Stimulated activated CD4-positive, alpha-beta T cell treated with anti-CD3 and anti-CD28 coated beads, Interleukin-1b, Interleukin-23, amount 100 ng/mL, for 24 hours (primary cell): ENCODE measurements at places on chromosomes 3 and 15.

DNA sequence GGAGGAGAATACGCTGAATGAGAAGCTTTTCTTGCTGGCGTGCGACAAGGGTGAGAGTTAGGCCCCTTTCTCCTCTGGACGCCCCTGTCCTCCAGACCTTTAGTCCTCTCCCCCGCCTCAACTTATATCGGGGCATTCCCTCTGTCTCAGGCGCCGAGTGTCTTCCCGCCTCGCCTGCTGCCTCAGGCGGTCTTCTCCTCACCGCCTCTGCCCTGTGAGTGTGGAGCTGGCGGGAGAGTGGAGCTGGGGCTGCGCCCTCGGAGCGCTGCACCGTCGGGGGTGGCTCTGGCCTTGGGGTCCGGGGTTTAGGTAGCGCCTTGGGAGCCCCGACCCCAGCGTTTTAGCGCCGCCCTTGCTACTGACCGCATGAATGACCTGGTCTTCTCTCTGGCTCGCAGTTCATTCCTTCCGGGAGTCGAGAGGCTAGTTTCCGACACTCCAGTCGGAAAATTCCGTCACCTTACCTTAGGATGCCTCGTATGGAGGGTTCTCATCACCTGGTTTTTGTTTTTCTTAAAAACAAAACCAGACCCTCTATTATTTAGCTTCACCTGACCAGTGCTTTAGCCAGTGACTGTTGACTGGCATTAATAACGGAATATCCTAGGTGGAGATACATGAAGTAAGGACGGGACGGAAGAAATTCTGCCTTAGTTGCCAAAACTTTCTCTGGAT lies 985 bp downstream of the TRPC1 start:
- no peak for DNase-seq

DNA sequence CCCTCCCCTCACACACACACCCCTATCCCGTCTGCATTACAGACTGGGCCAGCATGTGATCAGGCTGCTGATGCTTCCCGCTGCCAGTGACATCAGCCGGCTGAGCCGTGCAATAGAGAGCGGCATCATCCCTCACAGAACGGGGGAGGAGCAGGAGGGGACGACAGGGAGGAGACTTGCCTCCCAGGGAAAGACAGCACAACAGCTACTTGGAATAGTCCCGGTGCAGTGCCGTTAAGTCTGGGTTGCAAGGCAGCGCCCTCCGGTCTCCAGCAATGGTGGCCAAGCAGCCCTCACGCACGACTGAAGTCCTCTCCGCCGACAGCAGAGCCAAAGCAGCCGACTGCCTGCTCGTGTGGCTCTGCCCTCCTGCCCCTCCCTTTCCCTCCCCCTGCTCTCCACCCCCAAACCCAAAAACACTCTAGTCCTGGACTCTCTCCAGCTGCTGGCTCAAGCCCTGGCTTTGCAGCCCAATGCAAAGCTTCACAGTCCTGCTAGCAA lies 31.5 kb upstream of the RPS17 start:
- no peak for DNase-seq

DNA sequence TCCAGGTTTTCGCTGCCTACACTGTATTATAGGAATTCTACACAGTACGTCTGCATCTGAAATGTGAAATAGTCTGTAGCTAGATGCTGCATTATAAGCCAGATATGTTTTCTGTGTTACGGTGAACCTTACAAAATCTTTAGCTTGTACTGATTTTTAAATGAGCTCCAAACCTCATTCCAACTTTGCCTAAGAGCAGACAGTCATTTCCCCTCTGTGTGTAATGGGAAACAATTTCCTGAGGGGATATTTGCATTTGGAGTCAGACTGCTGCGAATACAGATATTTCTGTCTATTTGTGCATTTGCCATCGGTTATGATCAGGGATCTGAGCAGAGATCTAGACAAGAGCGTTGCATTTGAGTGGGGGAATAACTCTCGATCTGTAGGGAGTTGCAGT lies 37.5 kb downstream of the ARNT2 start:
- no peak for DNase-seq

GRCh38 chr3:104879919-104880318 lies 486.8 kb upstream of the ALCAM start:
- DNase-seq: no peak

GRCh38 chr3:169610888-169611291 lies 52.6 kb downstream of the MECOM start:
- DNase-seq: no peak

- DNase-seq: no peak
Observed at GRCh38 chr3:171255236-171255806, 204.9 kb downstream of the TNIK start.

DNA sequence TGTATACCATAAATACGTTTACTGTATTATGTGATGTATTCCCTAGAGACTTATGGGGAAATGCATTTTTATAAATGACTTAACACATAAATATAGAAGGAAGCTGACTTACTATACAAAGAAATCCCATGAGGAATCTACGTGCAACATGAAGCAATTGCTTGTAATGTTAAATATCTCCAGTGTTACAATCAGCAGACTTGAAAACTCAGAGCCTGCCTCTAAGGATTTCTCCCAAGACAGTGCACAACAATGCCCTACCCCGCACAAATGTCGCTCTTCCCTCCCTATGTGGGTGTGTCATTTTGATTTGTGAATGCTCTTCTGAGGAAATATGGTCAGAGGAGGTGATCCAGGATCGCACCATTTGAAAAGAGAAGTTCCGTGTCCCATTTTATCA lies 629.0 kb downstream of the NR2F2 start:
- DNase-seq: no peak

DNA sequence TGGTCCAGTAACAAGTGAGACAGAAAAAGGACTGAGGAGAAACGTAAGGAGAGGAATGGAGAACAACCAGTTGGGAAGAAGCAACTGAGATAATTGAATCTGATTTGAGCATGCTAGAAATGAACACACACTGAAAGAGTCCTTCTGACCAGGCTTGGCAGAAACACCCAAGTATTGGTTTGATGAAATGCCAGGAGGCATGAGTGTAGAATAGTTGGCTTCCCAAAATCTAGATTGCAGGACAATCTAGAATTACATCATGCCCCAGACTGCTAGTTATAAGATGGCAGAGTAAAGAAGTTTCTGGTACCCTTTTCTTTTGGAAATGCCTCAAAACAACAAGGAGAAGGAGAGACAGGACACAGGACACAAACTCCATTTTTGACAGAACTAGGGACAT lies 189.7 kb upstream of the STT3B start:
- DNase-seq: no peak

- no peak for DNase-seq
Observed at GRCh38 chr15:77528968-77529319, 103.8 kb downstream of the LINGO1 start.

GRCh38 chr3:41872157-41872556 lies 89.7 kb downstream of the ULK4 start:
- no peak for DNase-seq

- DNase-seq: no peak
Observed at GRCh38 chr3:11328196-11328945, 56.2 kb downstream of the ATG7 start.

GRCh38 chr15:85407421-85408269 lies 27.2 kb downstream of the AKAP13 start:
- DNase-seq: peak; percentile 10

- DNase-seq: no peak
Observed at GRCh38 chr3:30273304-30274072, 332.9 kb upstream of the TGFBR2 start.

DNA sequence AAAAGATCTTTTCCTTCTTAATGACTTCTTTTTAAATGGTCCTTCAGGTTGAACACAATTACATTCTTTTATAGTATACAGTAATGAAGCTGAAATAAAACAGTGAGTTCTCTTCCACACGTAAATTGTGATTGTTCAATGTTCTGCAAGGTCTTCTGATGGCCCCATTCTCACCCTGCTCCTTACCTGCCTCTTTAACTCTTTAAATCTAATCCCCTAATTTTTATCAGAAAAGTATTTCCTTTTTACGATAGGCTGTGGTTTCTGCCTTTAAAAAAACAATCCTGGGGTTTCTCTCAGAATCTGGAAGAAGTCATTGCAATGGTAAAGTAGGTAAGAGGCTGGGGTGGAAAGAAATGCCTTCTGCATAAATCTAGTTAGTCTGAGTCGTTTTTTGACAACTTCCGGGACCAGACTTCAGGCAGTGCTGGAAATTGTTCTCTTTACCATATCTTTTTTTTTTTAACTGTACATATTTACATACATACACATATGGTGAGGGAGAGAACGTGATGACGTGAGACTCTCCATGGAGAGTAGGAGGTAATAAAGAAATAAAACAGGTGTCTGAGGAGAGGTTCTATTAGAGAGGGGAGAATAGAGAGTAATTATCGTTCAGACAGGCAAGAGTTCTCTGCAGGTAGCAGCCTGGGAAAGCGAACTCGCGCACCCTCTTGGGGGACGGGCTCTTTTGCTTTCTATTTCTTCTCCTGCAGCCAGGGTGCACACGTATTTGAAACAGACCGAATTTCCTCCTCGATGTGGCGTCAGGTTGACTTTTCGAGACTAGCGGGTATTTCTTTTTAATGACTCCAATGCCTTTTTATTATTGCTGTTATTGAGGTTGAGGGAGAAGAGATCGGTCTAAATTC lies at the start of gene SIDT1:
Gene SIDT1 (plus strand): TSS at position 730 of the 872 bp plus-strand sequence. CDS start 467 bp downstream, outside the sequence.
- DNase-seq: peak; percentile 44

GRCh38 chr3:110808630-110809029 lies 263.0 kb upstream of the NECTIN3 start:
- no peak for DNase-seq

DNA sequence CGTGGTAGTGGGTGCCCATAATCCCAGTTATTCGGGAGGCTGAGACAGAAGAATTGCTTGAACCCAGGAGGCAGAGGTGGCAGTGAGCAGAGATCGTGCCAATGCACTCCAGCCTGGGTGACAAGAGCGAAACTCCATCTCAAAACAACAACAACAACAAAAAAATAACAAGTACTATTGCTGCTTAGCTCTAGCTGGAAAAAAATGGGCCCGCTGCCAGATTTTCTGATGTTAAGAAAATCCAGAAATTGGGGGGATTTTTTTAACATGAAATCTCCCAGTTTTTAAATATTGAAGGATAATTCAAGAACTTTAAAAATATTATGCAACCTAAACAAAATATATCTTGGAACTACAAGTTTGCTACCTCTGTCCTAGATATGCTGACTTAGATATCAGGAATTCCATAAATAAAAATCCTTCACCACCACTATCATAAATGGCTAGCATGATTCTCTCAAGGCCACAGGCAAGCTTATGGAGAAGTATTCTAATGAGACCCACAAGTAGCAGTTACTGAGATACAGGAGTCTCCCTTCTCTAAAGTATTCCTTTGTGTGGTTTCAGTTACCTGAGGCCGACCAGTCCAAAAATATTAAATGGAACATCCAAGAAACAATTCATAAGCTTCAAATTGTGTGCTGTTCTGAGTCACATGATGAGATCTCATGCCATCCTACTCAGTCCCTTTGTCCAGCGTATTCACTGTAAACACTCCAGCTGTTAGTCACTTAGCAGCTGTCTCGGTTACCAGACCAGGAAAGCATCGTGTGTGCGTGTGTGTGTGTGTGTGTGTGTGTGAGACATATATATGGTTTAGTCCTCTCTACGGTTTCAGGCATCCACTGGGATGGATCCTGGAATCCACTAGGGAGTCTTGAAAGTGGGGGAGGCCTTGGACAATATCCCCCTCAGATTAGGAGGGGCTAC lies 277.2 kb downstream of the TBL1XR1 start:
- no peak for DNase-seq

GRCh38 chr3:22981861-22982260 lies 221.3 kb upstream of the UBE2E2 start:
- DNase-seq: no peak

DNA sequence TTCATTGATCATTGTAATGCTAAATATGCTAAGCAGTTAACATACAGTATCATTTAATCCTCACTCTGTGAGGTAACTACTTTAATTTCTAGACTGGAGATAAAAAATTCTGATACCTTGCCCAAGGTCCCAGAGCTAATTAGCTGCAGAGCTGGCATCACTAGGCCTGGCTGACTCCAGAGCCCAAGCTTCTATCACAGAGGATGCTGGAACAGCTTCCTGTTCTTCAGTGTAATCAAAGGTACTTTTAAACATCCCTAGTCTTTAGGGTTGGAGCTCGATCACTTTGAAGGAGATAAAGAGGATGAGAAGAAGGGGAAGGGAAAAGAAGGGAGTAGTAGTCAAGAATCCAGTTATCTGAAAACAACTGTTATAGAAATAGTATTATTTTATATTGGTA lies 37.1 kb upstream of the BOC start:
- DNase-seq: no peak

- DNase-seq: no peak
Observed at GRCh38 chr15:99432271-99433025, 133.3 kb upstream of the MEF2A start.

DNA sequence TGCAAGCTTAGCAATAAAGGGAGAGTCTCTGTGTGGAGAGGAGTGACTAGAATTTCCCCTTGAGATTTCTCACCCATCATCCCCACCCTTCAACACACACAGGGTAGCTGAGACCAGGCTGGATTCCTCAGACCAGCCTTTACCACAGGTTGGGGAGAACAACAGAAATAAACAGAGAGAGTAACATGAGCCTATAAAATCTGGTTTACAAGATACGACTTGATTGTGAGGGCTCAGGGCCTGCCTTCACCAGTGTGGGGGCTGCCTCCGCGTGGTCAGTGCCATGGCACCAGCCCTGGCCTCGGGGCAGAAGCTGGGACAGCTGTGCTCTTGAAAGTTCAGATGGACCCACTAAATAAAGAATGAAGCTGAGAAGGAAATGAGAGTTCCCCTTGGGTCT lies 14.6 kb upstream of the MAGEF1 start:
- DNase-seq: no peak

DNA sequence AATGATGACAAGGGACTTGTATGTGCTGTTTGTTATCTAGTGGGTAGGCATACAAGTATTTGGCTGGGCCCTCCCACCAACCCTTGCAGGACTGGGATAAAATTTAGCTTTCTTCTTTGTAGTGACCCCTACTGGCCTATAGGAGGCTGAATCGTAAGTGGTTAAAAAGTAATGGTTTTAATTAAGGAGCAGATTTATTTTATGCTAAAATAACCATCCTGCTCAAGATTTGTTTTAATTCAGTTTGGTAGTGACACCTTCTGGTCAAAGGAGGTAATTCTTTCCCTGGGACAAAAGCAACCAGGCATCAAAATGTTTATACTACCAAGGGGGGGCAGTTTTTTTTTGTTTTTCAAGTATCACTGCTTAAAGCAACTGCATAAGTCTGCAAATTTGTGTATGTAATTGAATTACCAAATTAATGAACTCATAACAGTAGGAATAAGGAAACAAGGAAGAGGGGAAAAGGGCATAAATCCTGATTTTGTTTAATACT lies 70.7 kb downstream of the TOP2B start:
- DNase-seq: no peak

GRCh38 chr15:38699633-38700230 lies 135.1 kb upstream of the RASGRP1 start:
- DNase-seq: no peak

DNA sequence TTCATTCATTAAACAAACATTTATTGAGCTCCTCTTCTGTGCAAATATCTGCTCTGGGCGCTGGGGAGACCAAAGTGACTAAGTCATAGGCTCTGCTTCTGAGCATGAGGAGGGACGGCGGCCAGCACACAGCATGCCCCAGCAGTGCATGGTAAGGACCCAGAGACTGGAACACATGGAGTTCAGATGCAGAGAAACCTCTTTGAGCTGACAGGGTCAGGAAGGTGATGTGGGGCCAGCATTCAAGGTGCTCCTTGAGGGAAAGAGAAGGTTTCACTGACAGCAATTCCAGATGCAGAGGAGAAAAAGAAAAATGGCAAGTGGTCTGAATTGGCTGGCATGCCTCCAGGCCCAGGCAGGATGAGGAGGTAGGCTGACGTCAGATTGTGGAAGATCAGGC lies 234.5 kb downstream of the UACA start:
- DNase-seq: no peak
